ENCODE measurements at places on chromosomes 13 and 19. TPM values are rescaled to one million over a fixed set of nuclear protein-coding genes. Genes with fewer than 3 reads are reported as not detected.

Gene TMEM259
- 260 TPM for total RNA-seq

Gene S1PR2
- 3.4 TPM for total RNA-seq

Gene SIGLEC5
- 0.93 TPM for total RNA-seq

DNA sequence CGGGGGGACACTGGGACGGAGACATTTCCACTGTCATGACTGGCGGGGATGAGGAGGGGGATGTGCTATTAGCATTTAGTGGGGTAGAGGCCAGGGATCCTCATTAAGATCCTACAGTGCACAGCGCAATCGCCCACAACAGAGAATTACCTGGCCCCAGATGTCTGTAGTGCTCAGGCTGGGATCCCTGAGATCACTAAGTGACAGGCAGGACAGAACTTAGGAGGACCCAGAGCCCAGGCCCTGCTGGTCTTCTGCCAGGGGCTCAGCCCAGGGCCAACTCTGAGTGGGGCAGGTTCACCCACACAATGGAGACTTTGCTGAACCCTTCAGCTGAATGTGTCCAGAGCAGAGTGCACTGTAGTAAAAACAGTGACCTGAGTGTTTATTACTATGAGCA is 4.6 kb downstream of the RANBP3 start:
- DNase-seq = no peak

DNA sequence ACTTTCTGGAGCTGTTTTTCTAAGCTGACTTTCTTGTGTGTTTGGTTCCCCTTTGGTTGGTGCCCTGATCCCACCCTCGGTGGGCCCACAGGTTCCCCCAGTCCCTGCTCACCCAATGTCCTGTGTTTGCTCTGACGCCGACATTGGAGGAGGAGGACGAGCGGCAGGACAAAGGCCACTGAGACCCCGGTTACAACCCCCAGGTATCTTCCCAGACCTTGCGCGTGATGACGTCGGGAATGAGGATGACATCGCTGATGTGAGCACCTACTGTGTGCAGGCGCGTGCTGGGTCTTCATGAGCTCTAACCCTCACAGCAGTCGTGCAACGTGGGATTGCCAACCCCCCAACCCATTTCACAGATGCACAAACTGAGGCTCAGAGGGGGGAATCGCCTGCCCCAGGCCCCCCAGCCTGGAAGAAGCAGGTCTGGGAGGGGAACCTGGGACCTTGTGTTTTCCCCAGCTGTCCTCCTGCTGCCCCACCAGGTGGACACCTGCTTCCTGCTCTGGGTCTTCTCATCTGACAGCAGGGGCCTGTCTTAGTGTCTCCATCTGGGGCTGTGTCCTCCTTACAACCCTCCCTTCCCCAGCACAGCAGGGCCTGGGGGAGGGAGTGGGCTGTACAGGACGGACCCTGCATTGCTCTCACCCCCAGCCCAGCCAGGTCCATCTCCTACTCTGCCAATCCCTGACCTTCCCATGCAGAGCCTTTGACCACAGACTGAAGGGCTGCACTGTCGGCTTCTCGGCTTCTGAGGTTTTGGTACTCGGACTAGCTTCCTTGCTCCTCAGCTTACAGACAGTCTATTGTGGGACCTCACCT is 4.7 kb upstream of the LILRA6 start:
- DNase-seq = no peak

GRCh38 chr19:4052993-4053422 is 13.7 kb downstream of the ZBTB7A start:
- no peak for DNase-seq

DNA sequence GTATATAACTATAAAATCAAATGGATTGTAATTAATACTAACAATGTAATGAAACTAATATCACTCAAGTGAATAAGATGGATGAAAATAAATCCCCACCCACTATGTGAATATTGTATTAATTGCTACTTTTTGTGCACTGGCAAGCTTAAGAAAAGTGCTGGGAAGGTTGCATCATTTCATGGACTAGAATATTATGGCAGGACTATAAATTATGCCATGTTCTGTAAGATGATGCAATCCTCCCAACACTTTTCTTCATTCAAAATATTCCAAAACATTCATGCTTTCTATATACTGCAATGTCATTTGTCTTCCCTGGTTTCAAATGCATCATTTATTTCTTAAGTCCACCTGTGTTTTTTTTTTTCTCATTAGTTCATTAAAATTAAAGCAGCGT is 457.6 kb upstream of the GPC6 start:
- DNase-seq = no peak

DNA sequence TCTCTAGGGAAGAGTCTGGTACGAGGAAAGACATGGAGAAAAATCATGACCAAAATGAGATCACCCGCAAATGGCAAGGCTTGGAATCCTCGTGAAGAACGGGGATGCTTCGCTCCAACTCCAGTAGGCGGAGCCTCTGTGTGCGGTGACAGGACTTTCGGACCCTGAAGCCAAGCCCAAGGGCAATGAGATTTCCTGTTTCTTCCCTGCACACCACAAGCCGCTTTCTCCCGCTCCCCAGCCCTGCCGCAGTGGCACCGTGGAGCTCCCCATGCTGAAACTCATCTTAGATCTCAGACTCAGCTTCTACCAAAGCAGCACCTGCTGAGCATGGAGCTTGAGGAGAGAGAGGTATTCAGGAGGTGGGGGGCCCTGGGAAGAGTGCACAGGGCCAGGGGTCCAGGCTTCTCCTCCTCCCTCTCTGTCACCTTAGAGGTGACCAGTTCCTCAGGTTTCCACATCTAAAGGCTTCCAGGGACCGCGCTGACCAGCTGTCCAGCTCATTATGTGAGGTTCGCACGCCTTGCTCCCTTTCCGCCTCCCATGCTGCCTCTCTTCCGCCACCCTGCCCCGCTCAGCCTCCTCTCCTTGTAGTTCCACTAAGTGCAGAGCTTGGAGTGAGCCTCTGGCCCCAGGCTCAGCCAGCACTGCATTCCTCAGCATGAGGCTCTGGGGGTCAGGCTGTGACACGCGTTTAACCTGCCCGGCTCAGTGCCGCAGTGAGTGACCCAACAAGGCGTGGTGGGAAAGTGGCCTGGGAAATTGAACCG is 153.8 kb upstream of the SOX1 start:
- DNase-seq = no peak

GRCh38 chr19:37007587-37008220 is 70.5 kb upstream of the ZNF420 start:
- DNase-seq = no peak

- no peak for DNase-seq
These were observed 2012.6 kb downstream of the PCDH9 start for GRCh38 chr13:65217471-65217995.

GRCh38 chr13:110944121-110944967 is 29.5 kb upstream of the ANKRD10 start:
- DNase-seq = no peak
